ENCODE measurements at places on chromosomes 4 and X.

- no peak for DNase-seq
Observed at GRCh38 chr4:57490520-57491255, 380.5 kb upstream of the IGFBP7 start.

GRCh38 chrX:27008486-27008885, 454.7 kb downstream of the PPP4R3C start:
- DNase-seq, result no peak

- DNase-seq, result no peak
Observed at GRCh38 chr4:14359991-14360390, 642.3 kb upstream of the CPEB2 start.

- no peak for DNase-seq
Observed at GRCh38 chrX:110281377-110281776, 36.5 kb downstream of the AMMECR1 start.

GRCh38 chrX:78514852-78515251, 144.3 kb downstream of the RTL3 start:
- no peak for DNase-seq

DNA sequence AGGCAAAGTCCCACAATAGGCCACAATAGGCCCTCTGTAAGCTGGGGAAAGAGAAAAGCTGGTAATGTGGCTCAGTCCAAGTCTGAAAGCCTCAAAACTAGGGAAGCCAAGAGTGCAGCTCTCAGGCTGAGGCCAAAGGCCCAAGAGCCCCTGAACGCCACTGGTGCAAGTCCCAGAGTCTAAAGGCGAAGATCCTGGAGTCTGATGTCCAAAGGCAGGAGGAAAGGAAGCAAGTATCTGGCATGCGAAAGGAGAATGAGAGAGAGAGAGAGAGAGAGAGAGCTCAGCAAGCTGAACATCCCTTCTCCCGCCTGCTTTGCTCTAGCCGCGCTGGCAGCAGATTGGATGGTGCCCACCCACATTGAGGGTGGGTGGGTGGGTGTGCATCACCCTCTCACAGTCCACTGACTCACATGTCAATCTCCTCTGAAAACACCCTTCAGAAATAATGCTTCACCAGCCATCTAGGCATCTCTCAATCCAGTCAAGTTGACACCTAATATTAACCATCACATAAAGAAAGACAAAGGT, 30.9 kb upstream of the ELF2 start:
- no peak for DNase-seq

DNA sequence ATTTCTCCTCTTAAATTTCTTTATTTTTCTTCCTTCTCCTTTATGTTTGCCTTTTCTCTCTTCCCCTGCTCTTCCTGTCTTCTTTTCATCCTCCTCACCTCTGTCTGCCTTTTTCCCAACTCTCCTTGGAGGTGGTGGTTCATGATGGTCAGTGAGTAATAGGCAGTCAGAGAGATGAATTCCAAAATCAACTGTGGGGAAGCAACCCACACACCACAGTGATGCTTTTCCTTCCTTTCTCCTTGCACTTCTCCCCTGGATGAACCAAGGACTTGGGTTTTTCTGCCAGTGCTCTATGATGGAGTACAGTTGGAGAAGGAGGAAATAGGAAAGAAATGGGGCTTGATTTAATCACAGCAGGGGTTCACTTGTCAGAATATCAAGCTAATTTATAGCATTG, 153.8 kb downstream of the DCK start:
- DNase-seq, result no peak

DNA sequence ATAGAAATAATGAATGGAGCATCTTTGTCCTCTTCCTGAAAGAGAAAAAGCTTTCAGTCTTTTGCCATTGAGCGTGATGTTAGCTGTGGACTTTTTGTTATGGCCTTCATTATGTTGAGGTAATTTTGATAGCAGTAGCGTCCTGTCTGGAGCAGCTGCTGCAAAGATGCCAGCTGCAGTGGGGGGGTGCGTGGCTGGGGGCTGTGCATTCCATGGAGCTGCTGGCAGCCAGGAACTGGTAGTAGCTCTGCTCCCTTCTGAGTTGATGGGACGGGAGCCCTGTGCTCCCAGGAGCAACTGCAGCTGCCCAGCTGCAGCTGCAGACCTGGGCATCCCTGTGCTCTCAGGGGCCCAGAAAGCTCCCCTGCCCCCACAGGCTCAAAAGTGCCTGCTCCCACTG, 50.4 kb downstream of the CCDC160 start:
- DNase-seq, result no peak

DNA sequence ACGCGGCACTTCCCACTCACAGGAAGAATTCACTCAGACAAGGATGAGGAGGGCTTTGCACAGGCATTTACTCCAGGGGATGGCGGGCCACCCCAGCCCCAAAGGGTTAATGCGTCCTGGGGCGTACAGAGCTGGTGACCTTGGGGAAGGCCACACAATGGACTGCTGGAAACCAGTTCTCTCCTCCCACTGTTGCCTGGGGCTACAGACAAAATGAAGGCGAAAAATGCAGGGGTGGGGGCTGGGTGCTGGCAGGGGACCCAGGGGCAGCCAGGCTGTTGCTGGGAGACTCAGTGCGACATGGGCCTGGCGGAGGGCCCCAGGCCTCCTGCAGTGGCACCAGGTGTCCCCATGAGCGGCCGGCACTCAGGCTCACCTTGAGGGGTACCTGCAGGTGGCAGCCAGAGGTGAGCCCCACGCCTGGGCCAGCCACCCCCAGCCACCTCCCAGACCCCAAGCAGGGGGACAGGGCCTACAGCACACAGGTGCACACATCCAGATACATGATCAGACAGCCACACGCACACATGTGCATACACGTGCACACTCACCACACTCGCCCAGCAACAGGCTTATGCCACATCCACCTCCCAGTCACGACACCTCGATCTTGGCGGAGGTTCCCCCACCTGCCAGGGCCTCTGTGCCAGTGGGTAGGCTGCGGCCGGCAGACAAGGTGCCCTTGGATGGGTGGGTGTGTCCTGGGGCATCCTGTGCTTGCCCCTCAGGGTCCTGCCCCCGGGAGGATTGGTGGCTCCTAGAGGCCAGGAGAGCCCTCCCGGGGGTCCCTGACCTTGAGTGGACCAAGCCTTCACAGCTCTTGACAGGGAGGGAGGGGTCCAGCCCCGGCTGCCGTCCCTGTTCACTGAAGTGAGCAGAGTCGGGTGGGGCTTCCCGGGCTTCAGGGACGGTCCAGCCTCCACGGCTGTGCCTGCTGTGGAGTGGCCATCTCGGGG, 13.1 kb downstream of the NAT8L start:
- peak; percentile 12 for DNase-seq

GRCh38 chr4:15793506-15794363, 15.6 kb downstream of the CD38 start:
- no peak for DNase-seq

DNA sequence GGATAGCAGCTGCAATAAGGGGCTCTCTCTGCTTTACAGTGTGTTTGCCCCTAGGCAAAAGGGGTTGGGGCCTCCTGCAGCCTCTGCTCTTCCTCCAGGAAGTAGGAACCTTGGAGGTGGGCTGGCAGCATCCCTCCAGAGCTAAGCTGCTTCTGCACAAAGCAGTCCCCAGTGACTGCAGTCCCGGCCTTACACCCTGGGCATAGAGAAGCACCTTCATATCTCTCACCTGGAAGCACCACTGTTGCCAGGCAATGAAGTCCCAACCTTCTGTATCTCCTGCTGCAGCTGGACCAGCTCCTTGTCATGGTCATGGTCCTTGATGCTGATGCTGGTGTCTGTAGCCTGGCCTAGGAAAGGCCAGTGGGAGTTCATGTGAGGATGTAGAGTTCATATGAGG, 171.1 kb upstream of the TET2 start:
- no peak for DNase-seq

- DNase-seq, result no peak
Observed at GRCh38 chr4:178470996-178471784, 1029.0 kb upstream of the AGA start.

DNA sequence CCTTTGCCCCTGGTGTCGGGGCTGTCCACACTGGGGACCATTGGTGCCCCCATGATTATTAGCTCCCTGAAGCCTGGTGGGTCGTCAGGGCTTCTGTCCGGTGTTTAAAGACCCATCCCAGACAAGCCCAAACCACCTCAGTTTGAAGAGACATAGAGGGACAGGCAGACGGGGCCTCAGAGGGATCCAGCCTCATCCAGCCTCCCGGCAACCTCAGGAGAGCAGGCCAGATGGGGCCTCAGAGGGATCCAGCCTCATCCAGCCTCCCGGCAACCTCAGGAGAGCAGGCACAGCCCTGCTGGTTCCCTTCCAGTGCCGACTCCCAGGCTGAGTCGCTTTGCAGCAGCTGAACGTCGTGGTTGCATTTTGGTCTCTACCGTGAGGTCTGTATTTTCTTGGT, 32.1 kb downstream of the PIGG start:
- DNase-seq, result no peak

- no peak for DNase-seq
Observed at GRCh38 chr4:2545321-2546013, 9.0 kb downstream of the FAM193A start.

DNA sequence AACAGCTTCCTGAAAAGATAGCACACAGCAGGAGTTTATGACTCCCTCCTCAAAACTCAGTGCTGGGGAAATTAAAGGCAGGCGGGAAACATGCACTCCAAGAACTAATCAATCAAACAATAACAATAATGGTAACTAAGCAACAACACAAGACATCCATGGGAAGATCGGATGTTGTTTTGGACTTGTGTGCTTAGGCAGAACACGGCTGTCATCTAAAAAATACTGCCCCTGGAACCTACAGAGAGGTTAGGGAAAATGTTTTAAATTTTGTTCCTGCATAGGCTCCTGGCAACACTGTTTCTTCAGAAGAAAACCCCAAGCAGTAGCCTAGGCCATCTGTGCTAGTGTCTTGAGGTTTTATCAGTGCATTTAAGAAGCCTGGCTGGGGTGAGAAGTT, 1378.2 kb downstream of the STIM2 start:
- DNase-seq, result no peak

GRCh38 chr4:145852256-145852839, 86.3 kb downstream of the ZNF827 start:
- DNase-seq, result no peak

GRCh38 chr4:8350352-8350751, 80.8 kb downstream of the HTRA3 start:
- no peak for DNase-seq

DNA sequence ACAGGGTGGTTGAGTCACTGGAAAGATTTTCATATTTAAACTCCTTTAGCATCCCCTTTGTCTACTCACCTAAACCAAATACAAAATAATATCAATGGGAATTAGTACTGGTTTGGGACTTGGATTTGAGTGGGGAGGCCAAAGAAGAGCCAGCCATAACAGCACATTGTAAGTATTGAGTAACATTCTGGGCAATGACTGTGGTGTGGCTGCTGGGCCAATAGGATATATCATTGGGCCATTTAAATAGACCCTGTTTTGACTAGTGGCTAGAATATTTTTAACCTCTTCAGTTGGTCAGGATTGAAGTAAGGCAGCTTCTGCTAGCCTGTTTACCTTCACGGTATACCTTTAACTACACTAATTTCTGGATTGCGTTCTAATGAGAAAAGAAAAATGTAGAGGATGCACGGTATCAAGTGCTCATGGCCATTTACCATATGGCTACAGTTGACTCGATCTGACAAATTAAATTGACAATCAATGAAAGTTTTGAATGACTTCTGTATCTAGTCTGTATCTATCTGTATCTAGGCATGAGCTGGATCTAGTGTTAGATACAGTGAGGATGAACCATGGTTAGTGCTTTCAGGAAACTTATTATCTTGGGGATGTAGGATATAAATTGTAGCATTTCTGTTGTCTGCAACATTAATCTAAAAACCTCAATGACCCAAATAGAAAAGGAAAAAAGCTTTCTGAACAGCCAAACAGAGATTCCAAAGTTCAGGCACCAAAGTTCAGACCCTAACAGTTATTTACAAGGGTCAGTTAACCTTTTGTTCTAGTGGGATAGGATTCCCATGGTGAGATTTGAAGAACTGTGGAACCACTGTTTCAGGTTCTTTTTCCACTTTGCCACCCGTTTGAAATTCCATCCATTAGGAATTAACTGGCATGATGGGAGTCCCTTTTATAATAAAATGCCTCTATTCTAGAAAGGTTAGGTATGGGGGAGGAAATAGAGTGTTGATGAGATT, 6.8 kb upstream of the ALB start:
- DNase-seq, result no peak

DNA sequence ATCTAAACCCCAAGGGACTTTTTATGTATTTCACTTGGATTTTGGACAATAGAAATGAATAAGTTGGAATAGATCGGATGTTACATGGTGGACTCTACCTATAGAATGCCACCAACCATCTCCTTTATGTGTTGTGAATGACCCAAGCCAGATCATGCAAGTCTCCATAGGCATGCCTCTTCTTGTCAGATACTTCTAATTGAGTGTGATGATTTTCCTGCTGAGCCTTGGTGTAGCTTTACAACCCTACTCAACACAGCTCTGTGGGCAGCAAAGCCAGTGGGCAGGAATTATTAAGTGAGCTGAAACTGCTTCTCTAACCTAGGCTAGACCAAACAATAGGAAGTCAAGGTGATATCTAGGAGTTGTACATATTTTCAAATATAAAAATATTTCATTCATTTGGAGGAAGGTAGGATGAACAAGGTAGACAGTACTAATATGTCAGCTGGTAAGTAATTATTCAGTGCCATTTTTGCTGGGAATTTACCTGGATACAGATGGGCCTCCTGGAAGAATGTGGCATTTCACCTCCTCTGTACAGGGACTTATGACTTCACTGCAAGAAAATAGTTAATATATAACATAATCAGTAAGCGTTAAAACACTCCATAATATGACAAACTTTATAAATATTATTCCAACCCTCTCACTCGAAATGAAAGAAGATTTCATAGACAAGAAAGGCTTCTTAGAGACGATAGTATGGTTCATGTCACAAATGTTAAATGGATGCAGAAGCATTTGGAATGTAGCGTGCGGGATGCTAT, 298.0 kb upstream of the FAT1 start:
- no peak for DNase-seq

GRCh38 chr4:3688018-3688998, 77.9 kb upstream of the ADRA2C start:
- DNase-seq, result no peak

DNA sequence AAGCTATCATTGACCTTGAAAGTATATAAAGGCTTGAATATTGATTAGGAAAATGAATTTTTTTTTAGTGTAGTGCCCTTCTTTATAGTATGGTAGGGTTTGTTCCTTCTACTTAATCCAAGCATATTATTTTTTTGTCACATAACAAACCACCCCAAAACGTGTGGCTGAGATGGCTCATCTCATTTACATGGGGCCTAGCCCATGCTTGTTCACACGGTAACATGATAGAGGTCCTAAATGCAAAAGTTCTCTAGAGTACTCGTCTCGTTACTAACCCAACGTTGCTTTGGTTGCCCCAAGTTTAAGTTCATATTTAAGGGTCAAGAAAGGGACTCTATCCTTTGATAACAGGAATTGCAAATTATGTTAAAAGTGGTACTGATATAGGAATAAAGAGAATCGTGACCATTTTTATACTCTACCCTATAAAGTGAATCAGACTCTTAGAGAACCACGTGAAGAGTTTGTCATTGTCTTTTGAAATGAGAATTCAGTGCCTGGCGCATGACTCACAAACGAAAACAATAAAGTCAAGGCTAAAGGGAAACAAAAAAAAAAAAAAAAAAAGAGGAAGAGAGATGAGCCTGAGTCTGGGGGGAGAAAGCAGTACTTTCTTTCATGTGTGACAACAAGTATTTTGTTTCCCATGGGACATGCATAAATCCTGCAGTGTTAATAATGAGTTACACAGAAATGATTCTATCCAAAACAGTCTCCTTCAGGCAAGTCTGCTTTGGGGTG, 402.8 kb upstream of the NWD2 start:
- DNase-seq, result peak; percentile 11

Measured in GM13977 (cell line).